Amniotic stem cell (primary cell): ENCODE measurements at places on chromosomes 12 and 14.

GRCh38 chr14:98112194-98112780 is 1159.7 kb downstream of the BCL11B start:
- no peak for DNase-seq

DNA sequence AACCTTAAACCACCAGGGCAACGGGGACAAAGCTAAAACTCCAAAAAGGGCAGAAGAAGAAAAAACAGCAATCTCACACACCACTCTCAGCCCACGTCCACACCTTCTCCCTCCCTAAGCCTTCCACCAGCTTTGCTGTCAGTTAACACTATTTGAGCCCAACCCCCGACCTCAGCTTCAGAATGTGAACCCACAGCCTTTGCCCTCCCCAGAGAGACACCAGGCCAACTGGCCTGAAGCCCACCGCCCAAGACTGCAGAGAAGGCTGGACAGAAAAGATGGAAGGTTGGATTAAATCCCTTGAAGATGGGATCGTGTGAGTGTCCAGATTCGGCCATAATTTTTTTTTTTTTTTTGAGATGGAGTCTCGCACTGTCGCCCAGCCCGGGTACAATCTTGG is 22.4 kb downstream of the IRF2BPL start:
- no peak for DNase-seq

DNA sequence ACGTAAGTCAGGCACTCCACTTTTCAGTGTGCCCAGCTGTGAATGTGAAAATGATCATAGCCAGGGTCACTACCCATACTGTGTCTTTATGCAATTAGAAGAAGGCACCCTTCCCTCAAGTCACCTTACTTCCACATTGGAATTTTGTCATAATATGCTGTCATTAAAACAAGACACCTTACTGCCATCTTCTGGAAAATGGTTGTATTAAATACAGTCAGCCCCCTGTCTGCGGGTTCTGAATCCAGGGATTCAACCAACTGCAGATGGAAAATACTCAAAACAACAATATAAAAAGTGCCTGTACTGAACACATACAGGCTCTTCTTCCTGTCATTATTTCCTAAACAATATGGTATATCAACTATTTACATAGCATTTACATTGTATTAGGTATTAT is 70.2 kb upstream of the TBX5 start:
- no peak for DNase-seq

GRCh38 chr14:51862176-51862796 is 1.9 kb downstream of the GNG2 start:
- DNase-seq, result no peak

DNA sequence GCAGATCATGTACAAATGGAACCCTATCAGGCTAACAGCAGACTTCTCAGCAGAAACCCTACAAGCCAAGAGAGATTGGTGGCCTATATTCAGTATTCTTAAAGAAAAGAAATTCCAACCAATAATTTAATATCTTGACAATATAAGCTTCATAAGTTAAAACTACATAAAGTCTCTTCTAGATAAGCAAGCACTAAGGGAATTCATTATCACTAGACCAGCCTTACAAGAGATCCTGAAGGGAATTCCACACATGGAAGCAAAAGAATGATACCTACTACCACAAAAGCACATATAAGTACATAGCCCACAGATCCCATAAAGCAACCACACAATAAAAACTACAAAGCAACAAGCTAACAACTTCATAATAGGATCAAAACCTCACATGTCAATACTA is 60.4 kb upstream of the SCAF11 start:
- no peak for DNase-seq

- no peak for DNase-seq
Observed at GRCh38 chr12:76925135-76925534, 46.3 kb upstream of the CSRP2 start.

DNA sequence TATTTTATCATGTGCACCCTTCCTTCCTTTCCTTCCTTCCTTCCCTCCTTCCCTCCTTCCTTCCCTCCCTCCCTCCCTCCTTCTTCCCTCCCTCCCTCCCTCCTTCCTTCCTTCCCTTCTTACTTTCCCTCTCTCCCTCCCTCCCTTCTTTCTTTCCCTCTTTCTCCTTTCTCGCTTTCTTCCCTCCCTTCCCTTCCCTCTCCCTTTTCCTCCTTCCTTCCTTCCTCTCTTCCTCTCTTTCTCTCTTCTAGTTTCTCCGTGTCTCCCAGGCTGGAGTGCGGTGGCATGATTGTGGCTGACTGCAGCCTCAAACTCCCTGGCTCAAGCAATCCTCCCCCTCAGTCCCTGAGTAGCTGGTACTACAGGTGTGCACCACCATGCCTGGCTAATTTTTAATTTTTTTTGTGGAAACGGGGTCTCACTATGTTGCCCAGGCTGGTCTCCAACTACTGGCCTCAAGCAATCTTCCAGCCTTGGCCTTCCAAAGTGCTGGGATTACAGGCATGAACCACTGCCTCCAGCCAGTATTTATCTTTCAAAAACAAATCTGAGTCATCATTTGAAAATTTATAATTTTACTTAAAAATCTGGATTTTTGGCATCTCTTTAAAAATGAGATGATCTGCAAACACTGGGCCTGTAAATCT is 7.8 kb downstream of the C1RL start:
- no peak for DNase-seq

GRCh38 chr12:108667349-108667748 is 33.7 kb upstream of the SELPLG start:
- no peak for DNase-seq

- DNase-seq, result no peak
Observed at GRCh38 chr12:16726879-16727278, 120.9 kb upstream of the LMO3 start.

- DNase-seq, result no peak
Observed at GRCh38 chr14:67703997-67704396, 2.3 kb downstream of the RDH12 start.
